ENCODE measurements at places on chromosomes 16 and 17. TPM values are rescaled to one million over a fixed set of nuclear protein-coding genes. Genes with fewer than 3 reads are reported as not detected.

CASKIN2 gene
- 0.28 TPM for polyA plus RNA-seq

KRT13 gene
- polyA plus RNA-seq: not detected

WNK4 gene
- polyA plus RNA-seq: not detected

GFAP gene
- 0.16 TPM for polyA plus RNA-seq

SLC16A13 gene
- 1.8 TPM for polyA plus RNA-seq

Data from naive thymus-derived CD4-positive, alpha-beta T cell (primary cell).